GM12864 (cell line): ENCODE measurements at places on chromosomes 7 and 10.

GRCh38 chr10:126468876-126469643 is 80.8 kb upstream of the ADAM12 start:
- no peak for DNase-seq

- no peak for DNase-seq
Observed at GRCh38 chr7:135978624-135979023, 1.5 kb upstream of the MTPN start.

- no peak for DNase-seq
Observed at GRCh38 chr10:88190540-88191235, 327.3 kb downstream of the PTEN start.

DNA sequence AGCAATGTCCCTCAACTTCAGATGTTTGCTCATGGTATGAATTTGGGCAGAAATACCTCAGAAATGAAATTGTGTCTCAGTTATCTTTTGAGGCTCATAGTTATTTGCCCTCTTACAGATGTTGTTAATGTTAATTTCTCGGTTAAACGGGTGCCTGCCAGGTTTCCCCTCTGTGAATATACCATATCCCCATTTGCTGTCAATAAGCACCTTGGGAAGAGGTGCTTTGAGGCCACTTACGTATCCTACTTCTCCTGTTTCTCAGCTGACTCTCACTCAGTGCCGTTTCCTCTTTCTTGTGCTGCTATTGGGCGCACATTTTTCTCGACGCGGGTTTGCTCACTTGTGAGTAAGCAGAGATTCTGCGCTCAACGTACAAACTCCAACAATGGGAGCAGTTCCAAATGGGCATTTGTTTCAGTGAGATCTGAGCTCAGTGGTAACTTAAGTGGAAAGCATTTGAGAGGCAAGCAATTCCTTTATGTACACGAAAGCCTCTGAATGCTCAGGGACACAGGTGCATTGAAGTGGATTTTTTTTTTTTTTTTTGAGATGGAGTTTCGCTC is 34.8 kb upstream of the JAKMIP3 start:
- no peak for DNase-seq
